ENCODE measurements at places on chromosomes 7 and 10.
A peak's percentile ranks its signal among the peaks of the same experiment; 100 is the strongest.

DNA sequence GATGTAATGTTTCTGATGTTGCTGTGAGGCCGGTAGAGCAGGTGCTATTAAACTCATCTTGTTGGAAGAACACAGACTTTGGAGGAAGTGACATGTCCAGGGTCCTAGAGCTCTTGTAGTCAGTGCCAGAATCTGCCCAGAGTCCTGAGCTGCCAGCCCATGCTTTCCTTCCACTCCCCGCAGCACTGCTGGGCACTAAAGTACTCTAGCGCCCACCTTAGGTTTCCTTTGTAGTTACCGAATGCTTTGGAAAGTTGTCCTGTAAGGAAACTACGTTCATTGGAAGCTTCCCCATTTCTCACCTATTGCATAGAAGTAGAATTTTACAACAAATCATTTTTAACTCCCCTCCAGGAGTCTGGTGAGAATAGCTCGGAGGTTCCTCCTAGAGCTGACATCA is 11.0 kb downstream of the ZNF862 start:
- no peak for DNase-seq

DNA sequence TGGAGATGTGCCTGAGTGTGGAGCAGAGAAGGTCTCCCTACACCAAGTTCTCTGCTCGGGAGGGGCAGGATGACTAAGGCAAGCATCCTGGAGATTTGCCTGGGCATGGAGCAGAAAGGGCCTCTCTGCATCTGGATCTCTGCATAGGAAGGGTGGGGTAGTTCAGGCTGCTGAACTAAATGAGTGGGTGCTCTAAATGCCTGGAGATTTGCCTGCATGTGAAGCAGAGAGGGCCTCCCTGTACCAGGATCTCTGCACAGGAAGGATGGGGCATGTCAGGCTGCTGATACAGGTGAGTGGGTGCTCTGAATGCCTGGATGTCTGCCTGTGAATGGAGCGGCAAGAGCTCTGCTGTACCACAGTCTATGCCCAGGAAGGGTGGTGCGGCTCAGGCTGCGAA is 680.7 kb downstream of the SUGCT start:
- DNase-seq = no peak

- DNase-seq = no peak
Observed at GRCh38 chr10:27687743-27688142, 57.9 kb downstream of the MKX start.

DNA sequence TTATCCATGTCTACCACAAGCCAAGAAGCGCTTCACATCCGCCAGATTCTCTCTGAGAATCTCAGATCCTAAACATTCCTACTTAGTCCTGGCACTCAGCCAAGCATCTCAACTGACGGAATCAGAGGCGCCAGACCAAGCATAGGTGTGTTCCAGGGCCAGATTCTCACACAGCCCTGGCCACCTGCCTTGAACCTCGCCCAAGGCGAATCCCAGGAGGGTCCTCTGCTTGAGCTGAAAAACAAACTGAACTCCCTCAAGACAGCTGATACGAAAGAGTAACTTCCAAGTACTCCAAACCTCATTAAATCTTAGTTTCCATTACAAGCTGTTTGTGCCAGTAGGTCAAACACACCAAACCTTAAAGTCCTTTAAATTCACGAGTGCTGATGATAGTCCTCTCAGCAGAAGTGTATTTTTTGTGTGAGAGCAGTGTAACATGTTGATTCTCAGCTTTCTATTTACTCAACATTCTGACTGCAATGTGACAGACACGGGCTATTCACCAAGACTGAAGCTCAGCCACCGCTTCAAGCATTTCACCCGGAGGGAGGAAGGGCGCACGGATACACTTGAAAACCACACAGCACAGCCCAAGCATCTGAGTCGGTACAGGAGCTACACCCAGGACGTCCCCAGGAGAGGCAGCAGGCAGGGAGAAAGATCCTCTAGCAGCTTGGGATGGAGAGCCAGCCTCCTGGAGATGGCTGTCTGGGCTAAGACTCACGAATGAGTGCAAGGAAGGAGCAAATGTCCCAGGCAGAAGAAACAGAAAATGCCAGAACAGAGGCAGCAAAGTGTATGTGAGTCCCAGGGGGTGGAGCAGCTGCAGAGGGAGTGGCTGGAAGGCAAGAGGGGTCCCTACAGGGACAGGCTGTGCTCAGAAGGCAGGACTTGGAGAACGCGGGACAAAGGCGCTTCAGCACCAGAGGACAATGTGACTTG is 6.0 kb downstream of the PARD3 start:
- no peak for DNase-seq

DNA sequence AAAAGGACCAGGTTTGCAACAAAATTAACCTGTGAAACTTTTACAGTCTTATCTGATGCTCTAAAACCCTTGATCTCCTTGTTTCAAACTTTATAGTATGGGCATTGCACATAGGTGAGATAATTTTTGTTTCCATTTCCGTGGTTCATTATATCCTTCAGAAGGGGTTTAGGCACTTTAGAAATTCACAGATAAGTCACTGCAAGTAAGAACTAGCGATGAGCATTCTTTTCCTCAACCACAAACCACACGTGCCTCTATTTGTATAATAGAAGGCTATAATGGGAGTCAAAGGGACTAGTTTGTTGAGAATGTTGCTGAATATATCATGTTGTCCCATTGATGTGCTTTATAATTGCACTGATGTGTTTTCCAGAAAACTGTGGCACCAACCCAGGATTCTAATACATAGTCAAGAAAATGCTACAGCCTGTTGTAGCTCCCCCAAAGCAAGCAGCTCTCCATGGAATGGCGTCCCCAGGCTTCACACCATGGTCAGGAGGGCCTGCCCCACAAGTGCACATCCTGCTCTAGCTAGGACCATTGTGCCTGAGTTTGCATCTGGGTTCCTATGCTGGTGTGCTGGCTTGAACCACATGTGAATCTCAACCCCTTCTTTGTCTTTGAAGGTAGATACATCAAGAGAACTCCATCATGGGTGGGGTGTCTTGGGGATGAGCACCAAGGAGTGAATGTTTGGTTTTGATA is 14.0 kb upstream of the ATXN7L1 start:
- no peak for DNase-seq

DNA sequence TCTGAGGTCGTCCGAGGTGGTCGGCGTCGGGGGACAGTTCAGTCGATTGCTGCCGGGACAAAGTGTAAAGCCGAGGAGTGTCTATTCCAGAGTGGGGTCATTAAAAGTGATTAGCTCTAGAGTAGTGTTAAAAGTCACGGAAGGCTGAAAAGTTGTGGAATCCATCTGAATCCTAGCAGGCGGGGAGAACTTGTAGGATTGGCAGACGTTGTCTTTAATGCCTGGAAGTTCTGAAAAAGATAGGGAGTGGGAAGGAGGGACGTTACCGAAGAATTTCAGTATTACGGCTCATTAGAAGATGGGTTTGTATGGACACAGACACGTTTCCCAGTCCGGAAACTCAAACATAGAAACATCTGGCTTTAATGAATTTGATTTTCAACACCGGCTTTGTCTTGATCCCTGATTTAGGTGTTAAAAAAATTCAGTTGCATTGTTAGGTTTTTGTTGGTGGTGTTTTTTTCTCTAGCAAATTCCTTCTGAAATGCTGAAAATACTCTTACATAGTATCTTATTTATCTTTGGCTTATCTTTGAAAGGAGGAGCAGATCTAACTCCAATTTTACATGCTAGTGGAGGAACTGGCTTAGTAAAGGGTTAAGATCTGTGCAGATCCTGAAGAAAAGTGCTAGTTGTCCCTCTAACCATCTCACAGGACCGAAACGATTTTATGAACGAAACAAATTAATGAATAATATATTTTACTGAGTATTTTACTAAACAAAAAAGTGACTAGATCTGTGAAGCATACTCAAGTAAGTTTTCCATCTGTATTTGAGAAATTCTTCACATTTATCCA is 900 bp downstream of the MKLN1 start:
- no peak for DNase-seq

DNA sequence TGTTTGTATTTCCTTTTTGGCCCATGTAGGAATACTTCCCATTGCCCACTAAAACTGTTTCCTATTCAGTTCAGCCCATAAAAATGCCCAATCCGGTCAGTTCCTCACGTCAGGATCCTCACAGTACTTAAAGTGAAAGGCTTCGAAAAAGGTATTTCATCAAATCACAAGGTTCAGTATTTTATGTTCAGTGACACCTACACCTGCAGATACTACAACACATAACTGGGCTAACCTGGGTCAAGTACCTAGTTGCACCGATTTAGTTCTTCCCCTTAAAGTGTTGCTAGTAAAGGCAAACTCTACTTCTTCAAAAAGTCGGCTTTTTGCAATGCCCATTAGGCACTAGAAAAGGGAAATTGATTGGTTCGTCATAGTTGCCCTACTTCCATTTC is 1.1 kb downstream of the SNX13 start:
- no peak for DNase-seq

DNA sequence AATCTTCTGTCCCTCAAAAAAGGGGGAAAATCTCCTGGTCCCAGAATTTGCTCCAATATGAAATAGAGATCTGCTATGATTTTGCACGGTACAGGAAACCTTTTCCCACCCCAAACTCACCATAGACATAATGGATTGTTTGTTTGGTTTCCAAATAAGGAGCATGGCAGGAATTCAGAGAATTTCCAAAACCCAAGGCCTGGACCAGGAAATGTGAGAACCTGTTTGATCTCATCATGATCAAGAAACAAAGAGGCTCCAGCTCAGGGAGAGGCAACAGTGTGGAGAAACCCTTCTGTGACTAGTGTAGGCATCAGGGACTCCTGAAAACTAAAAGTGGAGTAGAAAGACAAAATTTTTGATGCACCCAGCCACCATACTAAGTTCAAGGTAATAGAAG is 1548.1 kb upstream of the LRRTM3 start:
- DNase-seq = no peak

GRCh38 chr7:116399819-116400218 is 99.7 kb upstream of the CAV2 start:
- DNase-seq = no peak

DNA sequence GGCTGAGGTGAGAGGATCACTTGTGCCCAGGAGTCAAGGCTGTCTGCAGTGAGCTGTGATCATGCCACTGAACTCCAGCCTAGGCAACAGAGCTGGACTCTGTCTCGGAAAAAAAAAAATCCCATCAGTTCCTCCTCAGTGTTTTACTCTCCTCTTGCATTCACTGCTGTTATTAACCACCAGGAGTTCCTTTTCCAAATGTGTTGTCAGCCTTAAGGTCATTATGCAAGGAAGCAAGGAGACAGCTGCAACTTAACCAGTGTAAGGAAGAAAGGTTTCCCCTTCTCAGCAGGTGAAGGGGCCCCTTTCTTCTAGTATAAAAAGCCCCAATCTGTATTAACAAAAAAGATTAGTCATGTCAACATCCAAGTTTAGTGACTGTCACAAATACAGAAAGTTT is 86.6 kb upstream of the LEP start:
- DNase-seq = no peak

DNA sequence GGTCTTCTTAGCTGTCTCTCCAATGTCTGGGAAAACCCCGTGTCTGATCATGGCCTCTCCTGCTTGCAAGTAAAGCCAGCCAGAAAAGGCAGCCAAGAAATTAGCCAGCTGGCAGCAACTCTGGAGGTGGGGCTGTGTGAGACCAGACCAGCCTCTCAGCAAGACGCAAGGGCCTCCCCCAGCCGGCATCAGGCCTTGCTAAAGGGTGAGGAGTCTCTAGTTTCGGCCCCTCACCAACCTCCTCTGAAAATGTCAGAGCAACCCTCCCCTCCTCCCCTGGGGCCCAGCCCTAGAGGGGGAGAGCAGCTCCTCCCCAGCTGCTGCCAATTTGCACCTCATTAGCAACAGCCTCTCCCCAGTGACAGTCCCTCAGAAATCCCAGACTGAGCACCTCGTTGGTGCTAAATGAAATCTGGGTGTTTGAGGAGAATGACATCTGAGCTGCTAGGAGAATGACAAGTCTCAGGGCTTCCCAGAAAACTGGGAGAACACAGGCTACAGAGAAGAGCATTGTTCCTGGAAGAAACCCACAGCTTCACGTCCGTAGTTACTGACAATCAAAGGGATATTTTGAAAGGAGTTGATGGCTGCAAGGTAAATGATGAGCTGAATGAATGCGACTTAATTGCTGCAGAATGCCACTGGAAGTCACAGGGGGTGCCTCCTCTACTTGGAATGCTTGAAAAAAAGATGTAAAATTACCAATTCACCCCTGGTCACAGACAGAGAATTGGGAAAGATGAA is 25.9 kb downstream of the DGKI start:
- no peak for DNase-seq

- no peak for DNase-seq
Observed at GRCh38 chr7:20275637-20276036, 55.1 kb upstream of the ITGB8 start.

- DNase-seq = no peak
Observed at GRCh38 chr10:112711366-112711765, 238.7 kb upstream of the TCF7L2 start.

- DNase-seq = no peak
Observed at GRCh38 chr7:130381468-130382312, 1.4 kb downstream of the CPA1 start.

DNA sequence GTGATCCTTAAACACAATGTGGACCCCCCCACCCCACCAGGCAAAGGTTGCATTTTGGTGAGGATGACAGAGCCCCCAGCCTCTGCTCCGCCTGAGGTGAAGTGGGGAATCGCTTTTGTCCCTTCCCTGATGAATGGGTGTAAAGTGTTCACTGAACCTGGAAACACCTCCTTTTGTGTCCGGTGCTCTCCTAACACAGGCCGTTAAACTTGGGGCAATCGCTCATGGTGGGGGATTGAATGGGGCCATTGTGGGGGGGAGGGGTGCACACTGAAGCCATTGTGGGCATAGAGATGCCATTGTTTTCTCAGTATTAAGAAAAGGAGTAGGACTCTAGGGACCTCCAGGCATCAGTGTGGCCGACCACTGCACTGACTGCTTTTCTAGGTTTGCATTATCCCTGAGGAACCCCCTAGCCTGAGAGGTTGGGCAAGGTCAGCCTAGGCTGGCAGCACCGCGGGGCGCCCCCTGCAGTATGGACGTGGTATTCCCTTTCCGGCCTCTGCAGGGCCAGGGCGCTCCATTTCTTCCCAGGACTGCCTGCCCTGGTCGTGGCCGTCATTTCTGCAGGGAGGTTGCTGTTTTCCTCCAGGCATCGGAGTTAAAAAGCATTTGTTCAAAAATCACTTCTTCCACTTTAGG is 158.3 kb downstream of the TCF7L2 start:
- DNase-seq = peak; percentile 44

- peak; percentile 62 for DNase-seq
Observed at GRCh38 chr7:9761224-9761623, 1212.4 kb upstream of the PHF14 start.

DNA sequence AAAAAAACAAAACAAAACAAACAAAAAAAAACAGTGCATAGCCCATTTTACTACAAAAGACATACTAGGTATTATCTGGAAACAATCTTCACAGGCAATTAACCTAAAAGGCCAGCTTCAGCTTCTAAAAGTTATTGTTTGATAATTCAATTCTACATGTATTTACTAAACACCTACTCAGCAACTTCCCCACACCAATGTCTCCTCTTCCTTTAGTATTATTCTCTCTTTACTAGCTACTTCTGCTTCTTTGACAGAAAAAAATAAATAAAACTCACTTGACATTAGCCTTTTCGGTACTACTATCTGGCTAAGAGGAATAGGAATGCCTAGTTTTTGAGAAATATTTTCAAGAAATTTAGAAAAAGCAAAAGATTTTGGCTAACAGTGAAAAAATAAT is 2.8 kb downstream of the TM9SF3 start:
- no peak for DNase-seq

All from HAP-1 (cell line).